ENCODE measurements at places on chromosomes 2 and 18.
A peak's percentile ranks its signal among the peaks of the same experiment; 100 is the strongest.

DNA sequence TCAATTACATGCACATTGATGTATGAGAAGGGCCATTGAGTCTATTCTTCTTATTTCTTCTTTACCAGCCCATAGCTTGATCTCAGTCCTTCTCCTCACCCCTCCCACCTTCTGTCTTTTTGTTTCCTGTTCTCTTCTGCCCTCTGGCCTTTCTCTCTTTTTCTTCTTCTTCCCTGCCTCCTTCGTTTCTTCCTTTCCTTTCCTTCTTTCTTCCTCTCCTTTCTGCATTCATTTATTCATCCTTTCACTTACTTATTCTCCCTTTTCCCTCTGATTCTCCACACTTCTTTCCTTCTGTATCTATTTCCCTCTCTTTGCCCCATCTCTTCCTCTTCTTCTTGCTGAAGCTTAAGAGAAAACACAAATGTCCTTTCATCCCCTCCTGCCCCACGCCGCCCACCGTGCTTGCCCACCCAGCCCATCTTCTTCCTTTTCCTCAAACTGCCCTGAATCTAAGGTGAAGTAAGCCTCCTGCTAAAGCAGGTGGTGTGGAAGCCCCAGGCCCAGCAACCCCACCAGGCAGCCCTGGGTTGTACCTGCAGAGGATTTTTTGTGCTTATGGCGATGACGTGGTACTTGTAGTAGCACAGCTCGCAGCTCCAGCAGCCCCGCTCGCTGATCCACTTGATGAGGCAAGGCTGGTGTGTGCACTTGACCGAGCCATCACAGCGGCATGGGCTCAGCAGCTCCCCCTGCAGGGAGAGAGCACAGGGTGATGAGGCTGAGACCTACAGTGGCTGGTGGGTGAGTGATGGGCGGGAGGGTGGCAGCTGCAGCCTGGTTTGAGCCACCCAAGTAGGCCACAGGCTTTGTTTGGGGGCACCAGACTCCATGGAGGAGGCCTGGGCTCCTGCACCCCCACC is 89.0 kb downstream of the MARCHF4 start:
- DNase-seq, result no peak

DNA sequence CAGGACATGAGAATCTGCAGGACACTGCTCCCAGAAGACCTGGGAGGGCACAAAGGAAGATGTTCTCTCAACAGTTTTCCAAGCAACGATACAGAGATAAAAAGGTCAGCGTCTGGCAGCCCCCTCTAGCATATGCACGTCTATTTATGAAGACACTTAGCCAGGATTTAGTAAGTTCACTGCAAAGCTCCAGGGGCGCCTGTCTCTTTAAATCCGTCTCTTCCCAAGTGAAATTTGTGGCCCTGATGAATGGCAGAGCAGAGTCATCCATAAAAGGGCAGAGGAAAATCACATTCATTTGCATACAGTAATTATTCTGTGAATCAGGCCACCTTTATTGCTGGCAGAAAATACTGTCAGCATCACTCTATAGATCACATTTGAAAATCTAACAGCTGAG is 390.9 kb upstream of the SMIM21 start:
- DNase-seq, result no peak

DNA sequence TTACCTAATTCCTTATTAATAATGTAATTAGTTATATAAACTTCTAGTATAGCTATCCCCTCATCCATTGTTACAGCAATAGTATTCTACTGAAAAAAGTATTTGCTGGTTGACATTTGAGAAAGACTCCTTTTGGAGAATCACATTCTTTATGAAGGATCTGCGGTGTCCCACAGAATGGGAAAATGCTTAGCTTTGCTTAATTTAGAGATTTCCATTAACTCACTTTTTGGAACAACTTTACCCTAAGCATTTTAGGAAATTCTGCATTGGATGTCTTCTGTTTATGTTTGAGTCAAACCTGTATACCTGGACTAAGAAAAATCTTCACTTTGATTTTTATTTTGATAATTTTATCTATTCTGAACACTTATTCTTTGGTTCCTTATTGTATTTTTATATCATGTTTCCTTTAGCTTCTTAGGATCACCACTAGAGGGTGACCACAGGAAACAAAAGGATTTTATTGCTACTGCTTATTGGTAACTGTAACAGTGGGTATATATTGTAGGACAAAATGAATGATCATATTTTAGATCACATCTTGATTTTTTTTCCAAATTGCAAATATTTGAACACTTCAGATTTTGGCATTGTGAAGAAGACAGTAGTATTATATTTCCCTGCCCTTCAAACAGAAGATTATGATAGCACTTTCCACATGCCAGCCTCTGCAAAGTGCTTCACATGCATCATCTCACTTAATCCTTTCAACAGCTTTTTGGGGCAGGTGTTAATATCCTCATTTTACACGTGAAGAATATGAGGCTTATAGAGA is 79.6 kb downstream of the MIB1 start:
- no peak for DNase-seq

DNA sequence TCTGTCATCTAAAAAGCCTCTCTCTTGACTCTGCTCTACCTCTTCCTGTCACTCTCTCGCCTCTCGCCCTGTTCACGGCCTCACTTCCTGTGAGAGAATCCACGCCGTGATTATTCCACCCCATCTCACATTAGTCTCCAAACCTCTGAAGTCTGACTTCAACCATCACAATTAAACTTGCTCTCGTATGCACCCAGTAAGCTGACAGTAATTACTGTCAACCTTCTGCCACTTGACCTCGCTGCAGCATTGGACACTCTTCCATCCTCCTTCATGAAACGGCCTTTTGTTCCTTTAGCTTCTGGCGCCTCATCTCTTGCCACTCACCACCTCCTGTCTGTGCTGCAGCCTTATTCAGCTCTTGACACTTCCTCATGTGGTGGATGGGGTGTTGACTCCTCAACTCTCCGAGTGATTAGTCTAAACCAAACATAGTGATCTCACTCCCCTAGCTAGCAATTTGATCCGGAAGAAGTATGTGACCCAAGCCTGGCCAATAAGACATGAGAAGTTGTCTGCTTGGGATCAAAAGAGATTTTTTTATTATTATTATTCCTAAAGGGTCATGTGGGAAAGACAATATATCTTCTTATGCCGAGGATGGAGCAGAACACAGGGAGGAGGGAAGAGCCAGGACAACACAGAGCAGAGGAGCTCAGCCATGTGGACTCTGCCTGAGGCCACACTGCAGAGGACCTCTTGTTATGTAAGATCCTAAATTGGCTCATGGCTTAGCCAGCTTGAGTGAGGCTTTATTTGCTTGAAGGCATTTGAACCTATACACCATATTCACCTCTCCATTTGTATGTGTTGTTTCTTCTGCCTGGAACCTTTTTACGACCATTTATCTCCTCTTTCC is 38.4 kb upstream of the MYO1B start:
- DNase-seq, result peak; percentile 62

DNA sequence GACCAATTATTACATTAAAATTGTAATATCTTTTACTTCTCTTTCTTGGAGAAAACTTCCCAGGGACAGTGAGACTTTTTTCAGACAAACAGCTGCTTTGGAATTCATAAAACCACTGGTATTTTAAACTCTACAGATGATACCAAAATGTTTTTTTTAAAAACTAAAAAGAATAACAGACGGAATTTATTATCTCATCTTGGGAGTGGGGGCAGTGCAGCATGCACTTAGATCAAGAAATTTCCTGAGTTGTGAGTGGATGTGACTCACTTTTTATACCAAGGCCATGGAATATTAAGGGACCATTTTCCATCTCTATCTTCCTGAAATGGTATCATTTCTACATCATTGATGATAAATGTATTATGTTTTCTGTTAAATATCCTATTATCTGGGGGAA is 422.8 kb upstream of the HNRNPA3 start:
- no peak for DNase-seq

- no peak for DNase-seq
Measured at GRCh38 chr2:127108090-127108523, 1.2 kb upstream of the BIN1 start.

DNA sequence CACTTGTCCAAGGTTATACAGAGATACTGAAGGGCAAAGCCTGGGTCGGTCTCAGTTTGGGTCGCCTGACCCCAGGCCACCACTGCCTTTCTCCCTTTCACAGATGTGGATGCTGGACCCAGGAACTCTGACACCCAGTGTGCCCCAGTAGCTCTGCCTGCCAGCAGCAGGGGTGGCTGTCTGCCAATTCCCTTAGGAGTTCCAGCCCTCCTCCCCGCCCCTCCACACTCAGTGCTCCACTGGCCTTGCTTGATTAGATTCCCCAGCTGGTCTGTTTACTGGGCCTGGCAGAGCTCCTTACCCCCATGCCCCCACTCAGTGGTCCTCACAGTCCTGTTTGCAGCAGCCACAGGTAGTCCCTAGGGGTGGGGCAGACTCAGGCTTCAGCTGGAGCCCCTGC is 75.5 kb downstream of the NPAS2 start:
- DNase-seq, result no peak

DNA sequence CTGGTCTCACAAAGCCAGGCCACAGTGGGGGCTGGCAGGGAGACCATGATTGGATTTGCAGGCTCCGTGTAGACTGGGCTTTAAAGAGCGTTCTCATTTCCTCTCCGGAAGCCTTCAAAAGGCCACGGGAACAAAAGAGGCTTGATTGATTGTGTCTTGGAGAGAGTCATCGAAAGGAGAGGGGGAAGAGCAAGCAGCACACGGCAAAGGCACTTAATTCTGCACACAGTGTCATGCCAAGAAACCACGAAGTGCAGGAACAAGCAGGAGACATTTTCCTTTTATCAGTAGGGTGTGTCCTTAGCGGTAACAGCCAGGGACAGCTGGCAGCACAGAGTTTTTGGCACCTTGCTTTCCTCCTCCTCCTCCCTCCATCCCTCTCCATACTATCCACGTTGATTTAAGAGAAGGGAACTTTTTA is 47.7 kb downstream of the GLI2 start:
- DNase-seq, result no peak

DNA sequence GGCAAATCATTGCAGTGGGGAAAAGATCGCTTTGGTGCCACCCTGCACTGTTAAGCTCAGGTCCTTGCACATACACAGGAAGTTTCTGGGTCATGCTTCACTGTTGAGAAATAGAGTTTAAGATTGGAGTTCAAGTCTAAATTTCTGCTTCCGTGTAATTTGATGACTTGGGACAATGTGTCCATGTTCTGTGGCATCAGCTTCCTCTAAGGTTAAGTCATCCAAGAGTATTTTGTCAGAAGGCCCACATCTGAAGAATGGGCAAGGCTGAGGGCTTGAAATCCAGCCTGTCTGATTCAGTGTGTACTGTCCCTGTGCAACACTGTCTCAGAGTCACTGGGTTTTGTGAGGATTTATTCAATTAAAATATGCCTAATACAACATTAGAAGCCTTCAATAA is 880.7 kb downstream of the SUCLG1 start:
- no peak for DNase-seq

GRCh38 chr18:58228176-58228575 is 184.2 kb downstream of the NEDD4L start:
- DNase-seq, result no peak

DNA sequence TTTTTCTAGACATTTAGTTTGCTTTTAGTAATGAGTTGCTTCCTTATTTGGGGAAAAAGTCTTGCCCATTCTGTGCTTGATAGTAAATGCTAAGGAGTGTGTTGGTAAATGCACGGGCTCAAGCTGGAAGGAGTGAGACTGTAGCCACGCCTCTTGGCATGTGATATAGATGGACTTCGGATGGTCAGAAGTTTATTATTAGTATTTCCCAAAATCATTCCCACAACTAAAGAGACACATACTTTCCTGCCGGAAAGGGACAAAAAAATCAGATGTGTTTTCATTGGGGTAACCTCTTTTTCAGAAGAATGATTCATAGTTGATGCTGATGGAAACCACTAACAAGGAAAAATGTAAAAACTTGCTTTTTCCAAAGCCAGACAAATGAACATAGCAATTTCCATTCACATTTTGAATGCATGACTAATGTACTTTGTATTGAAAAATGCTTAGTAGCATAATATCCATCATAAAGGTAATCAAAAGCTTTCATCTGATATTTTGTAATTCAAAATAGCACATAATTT is 133.2 kb downstream of the ZNF532 start:
- no peak for DNase-seq

GRCh38 chr2:241002275-241003046 is 4.0 kb downstream of the SNED1 start:
- no peak for DNase-seq

Data from CD4-positive, alpha-beta T cell treated with Interleukin-12 subunit alpha and Interleukin-12 subunit beta, for 1 hour (primary cell).